Hepatocyte (in vitro differentiated cells): ENCODE measurements at places on chromosomes 4 and X. TPM values are rescaled to one million over a fixed set of nuclear protein-coding genes. Genes with fewer than 3 reads are reported as not detected.
A peak's percentile ranks its signal among the peaks of the same experiment; 100 is the strongest.

MAGEA11 gene
- not detected in 2 replicates for total RNA-seq

MCTS1 gene
- 44.6 and 46.0 TPM in 2 replicates for total RNA-seq

SUPT20HL1 gene
- not detected in 2 replicates for total RNA-seq

DGKQ gene
- 13.8 and 17.4 TPM in 2 replicates for total RNA-seq

NAP1L3 gene
- 37.9 and 38.8 TPM in 2 replicates for total RNA-seq

CASP3 gene
- total RNA-seq = 74.1 and 81.2 TPM in 2 replicates

OTUD6A gene
- not detected in 2 replicates for total RNA-seq

HSFX3 gene
- total RNA-seq = not detected in 2 replicates

MORC4 gene
- 31.2 and 35.7 TPM in 2 replicates for total RNA-seq

MAGEE1 gene
- total RNA-seq = 1.5 and 1.7 TPM in 2 replicates

DNA sequence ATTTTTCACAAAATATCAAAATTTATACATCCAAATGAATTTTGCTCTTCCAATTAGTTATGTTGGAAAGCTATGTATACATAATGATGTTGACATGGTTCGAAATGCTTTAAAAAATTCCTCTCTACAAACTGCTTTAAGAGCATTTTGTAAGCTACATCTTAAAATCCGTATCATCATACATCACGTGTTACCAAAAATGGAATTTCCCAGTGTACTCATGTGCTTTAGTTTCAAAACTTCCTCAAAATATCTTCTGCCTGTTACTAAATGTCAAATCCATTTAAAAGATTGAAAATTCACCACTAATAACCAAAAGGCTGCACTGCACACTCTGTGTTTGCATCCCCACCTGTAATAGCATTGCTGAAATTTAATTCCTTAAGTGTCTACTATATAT is 87.9 kb downstream of the WDFY3 start:
- no peak for DNase-seq

DNA sequence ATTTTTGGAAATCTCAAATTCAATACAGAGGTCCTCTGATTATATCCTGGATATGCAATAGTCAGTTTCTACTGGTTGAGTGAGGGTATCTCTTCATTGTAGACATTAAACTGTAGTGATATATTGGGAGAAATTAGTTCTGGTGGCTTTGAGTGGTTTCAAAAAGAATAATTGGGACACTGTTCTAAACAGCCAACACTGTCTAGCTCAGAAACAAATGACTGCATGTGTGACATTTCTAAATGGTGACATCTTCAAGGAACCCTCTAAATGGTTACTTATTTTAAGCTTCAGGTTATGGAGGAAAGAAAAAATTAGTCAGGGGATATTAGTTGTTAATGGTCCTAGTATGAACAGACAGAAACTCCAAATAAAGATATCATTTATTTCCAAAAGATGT is 186.2 kb downstream of the LARP7 start:
- no peak for DNase-seq

GRCh38 chr4:14293582-14293981 is 666.1 kb upstream of the BOD1L1 start:
- no peak for DNase-seq

GRCh38 chr4:156538651-156539257 is 432.8 kb downstream of the PDGFC start:
- no peak for DNase-seq

DNA sequence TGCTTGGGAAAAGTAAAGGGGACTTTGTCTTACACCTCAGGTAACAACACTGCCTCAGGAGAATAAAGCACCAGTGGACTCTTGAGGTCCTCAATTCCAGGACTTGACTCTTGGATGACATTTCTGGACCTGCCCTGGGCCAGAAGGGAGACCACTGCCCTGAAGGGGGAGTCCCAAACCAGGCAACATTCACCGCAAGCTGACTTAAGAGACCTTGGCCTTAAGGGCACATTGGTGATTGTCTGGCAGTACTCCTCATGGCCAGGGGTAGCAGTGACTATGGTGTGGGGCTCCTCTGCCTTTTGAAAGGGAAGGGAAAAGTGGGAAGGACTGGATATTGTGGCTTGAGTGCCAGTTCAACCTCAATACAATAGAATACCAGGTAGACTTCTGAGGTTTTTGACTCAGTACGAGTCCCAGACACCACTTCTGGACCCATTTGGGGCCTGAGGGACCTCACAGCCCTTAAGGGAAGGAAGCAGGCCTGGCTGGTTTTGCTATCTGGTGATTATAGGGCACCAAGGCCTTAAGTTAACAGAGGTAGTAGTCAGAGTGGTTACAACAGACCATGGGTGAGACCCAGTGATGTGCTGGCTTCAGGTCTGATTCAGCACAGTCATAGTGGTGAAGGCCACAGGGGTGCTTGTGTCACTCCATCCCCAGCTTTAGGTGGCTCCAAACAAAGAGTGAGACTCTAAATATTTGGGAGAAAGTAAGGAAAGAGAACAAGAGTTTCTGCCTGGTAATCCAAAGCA is 121.2 kb upstream of the TET2 start:
- DNase-seq = no peak

GRCh38 chrX:71859637-71860036 is 51.0 kb upstream of the NHSL2 start:
- DNase-seq = peak; percentile 62

GRCh38 chrX:148601034-148601433 is 100.6 kb downstream of the AFF2 start:
- DNase-seq = peak; percentile 8

DNA sequence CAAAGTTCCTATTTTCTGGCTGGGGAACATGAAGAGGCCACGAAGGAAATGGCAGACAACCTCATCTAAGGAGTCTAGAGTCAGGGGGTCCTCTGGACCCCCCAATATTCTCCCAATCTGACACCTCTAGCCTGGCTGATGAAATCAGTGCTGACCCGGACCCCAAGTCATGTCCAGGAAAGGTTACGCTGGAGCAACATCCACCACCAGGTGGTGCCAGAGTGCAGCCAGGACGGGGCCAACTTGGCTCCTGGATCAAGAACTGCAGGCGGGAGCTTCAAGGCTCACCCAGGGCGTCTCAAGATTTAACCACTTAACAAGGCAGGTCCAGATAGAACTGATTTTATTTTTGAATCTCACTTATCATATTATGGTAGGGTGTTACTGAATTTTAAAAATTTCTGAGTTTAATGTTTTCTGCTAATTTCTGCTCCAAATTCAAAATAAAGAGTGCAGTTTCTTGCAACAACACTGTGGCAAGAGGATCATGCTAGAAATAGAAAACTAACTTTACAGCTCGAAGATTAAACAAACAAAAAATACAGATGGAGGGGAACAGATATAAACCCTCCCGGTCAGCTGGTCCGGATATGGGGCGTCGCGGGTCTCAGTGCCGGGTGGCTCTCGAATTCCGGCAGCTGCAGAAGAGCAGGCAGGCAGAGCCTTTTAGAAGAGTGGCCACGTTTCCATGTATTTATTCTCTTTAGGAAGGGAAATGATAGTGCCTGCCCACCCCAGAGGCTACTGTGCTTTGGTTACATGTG is 135.5 kb downstream of the AFAP1 start:
- DNase-seq = peak; percentile 89

DNA sequence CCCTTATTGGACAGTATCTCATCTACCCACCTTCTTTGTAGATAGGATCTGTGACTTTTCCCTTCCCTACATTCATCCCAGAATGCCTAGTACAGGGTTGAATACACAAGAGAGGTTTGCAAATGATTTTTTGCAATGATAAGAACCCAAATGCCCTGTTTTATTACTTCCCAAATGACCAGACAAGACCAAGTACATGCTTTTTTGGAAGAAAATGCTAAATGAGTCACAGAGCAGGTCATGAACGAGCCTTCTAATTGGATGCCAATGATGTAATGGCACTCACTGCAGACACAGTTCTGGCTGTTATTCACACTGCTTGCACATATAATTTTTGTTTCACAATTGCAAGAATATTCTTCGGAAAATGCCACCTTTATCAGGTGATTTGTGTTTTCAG is 17.8 kb upstream of the GABRQ start:
- no peak for DNase-seq

DNA sequence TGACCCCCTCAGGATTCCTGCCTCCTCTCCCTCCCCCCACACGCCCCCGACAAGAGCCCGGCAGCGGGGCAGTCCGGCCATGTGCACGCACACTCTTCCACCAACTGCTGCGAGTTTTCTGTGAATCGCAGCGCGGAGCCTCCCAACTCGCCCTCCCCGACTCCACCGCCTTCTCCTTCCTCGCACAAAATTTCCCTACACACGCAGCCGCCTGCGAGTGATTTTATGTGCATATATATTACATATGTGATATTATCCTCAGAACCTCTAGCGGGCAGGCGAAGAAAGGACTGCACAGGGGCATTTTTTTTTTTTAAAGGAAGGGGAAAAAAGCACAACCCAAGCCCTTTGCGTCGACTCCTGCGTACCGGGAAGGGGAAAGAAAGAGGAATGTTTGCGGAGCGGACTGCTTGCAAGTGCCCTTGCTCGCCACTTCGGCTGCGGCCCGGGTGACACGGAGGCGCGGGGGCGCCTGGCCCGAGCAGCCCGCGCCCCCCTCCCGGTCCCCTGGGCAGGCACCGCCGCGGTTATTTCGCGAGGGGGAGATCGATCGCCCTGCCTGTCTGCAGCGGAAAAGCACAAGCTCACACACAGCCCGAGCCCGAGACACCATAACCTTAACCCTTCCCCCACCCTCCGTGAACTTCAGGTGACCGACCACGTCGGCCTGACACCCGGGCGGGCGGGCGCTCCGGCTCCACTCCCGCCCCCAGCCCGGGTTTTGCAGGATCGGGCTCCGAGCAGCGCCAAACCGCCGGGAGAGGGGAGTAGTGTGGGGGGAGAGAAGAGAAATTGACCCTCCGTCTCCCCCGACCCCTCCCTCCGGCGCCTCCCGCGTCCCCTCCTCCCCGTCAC is 2.3 kb downstream of the ZNF827 start:
- peak; percentile 90 for DNase-seq

DNA sequence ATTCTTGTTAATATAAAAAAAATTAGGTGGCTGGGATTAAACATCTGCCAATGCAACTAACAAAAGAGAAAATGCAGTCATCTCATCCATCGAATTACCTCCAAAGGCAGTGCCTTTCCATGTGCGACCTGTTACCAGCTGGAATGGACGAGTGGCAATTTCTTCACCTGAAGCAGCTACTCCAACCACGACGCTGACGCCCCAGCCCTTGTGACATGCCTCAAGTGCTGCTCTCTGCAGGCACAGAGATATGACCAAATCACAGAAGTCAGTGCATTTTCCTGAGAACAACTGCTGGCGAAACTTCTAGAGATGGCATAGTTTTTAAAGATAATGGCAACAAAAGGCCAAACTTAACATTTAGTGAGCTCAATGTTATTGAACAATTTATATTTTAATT is 13.8 kb downstream of the ADH5 start:
- no peak for DNase-seq

DNA sequence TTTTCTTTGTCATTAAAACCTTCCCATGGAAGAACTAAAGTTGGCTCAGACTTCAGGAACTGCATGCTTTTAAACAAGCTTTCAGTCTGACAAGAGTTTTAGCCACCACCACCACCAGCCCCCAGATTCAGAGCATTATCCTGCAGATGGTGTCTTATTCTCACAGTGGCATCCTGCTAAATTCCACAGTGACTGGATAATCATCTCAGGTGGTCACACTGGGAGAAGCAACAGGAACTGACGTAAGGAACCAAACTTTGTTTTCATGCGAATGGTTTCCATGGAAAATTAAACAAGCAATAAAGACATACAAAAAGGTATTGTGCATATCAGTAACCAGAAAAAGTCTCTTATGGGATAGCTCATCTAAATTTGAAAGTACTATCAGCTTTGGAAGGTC is 370.7 kb downstream of the FBXW7 start:
- no peak for DNase-seq

DNA sequence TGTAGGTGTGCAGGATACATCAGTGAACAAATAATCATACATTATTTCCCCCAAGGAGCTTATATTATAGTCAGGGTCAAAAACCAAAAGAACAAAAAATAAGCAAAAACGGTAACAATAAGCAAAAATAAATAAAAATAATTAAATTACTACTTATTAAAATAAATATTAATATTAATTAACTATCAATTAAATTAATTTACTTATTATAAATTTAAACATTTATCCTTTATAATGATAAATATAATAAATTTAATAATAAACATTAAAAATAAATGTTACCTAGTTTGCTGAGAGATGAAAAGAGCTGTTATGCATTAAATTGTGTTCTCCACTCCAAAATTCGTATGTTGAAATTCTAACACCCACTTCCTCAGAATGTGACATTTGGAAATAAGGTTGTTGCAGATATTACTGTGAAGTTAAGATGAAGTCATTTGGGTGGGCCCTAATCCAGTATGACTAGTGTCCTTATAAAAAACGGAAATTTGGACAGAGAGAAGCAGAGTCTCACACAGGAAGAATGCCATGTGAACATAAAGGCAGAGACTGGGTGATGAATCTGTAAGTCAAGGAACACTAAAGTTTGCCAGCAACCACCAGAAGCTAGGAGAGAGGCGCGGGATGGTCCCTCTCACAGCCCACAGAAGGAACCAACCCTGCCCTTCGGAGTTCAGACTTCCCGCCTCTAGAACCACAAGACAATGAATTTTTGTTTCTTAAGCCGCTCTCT is 67.2 kb upstream of the IBSP start:
- DNase-seq = no peak

DNA sequence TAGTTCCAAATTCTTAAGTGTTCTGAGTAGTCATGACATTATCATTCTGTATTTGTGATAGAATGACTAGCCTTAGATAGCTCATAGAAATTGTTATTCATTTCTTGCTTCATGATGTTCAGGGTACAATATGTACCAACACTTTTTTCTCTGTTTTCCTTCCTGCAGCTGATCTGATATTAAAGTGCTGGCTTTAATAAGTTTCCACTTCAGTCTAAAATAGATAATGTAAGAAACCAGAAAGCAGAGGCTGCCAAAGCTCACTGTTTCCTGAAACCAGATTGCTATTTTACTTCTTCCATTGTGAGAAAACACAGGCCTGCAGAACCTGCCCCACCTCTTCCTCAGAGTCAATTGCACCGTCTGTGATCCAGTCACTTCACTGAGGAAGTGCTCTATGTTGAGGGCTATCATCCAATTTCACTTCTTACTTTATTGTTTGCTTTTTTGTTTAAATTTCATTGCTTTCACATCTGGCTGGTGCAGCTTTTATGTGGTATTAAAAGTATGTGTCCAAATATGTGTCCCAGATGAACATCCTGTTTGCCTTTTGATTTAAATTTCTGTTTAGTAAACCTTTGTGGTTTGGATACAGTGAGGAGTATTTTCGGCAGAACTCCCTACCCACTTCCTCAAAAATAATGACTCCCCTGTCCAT is 652.1 kb downstream of the ANKRD50 start:
- peak; percentile 8 for DNase-seq

- DNase-seq = no peak
Measured at GRCh38 chr4:75623026-75623425, 7.3 kb downstream of the CDKL2 start.
